ENCODE measurements at places on chromosomes 6 and 20. TPM values are rescaled to one million over a fixed set of nuclear protein-coding genes. Genes with fewer than 3 reads are reported as not detected.
A peak's percentile ranks its signal among the peaks of the same experiment; 100 is the strongest.

DNA sequence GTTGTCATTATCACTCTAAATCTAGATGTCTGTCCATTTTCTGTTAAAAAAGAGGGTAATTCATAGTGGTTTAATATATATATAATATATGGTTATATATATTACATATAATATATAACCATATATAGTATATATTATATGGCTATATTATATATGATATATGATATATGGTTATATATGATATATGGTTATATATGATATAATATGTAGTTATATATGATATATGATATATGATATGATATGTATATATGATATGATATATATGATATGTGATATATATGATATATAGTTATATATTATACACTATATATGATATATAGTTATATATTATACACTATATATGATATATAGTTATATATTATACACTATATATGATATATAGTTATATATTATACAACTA lies 8.6 kb downstream of the OR2A4 start:
- DNase-seq, result no peak

DNA sequence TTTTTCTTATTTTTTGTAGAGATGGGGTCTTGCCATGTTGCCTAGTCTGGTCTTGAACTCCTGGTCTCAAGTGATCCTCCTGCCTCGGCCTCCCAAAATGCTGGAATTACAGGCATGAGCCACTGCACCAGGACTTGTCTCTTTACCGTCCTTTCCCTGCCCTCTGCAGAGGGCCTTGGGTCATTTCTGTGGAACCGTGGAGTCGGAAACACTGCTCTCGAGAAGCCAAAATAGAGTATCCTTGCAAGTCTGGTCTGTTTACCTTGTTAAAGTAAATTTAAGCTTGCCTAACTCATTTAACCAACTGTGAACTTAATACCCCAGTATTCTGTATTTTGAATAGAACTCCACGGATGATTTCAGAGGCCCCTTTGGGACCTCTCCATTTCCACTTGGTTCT lies 51.4 kb downstream of the KDM1B start:
- DNase-seq, result no peak

DNA sequence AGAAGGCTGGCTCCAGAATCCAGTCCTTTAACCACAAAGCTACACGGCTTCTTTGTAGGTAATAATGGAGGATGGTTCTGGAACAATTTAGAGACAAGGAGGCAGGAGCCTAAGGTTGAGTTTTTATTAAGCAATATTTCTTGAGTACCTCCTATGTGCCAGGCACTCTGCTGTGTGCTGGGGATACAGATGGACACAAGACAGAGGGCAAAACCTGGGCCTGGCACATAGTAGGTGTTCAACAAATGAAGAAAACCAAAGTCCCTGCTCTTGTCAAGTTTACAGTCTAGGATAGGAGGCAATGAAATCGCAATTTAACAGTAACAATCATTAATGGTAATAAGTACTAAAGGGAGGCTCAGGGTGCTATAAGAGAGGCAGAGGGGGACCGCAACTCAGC lies 17.4 kb downstream of the CCM2L start:
- DNase-seq, result no peak

DNA sequence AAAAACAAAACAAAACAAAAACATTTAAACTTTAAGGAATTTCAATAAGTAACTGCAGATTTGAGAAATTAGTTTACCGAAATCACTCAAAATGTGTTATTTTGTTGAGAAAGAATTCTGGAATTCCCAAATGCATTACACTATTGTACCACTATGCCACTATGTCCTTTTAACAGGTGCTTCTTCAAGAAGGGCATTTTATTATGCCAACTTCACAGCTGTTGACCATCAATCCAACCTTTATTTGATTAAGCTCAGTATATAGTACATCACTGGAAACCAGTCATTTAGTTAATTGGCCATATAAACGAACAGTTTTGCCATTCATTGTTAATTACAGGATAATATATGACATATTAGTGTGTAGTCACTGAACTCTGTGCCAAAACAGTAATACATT lies 221.7 kb downstream of the ARHGAP18 start:
- no peak for DNase-seq

GRCh38 chr6:74671558-74672025 lies 534.3 kb downstream of the COL12A1 start:
- no peak for DNase-seq

GRCh38 chr6:27617700-27618689 lies 145.1 kb upstream of the ZNF184 start:
- DNase-seq, result peak; percentile 70

DNA sequence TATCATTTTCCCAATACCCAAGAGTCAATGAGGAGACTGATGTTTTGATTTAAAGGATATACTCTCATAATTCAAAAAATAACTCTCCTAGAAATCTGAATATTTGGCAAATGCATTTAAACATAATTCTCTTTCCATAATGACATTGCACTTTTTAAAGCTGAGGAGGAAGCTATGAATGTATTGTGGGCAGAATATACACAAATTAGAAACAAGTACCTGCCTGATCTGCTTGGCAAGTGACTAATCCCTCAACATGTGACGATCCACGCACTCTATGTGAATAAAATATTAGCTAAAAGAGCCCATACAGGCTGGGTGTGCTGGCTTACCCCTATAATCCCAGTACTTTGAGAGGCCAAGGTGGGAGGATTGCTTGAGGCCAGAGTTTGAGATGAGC lies 88.3 kb upstream of the CCDC28A start:
- no peak for DNase-seq

DNA sequence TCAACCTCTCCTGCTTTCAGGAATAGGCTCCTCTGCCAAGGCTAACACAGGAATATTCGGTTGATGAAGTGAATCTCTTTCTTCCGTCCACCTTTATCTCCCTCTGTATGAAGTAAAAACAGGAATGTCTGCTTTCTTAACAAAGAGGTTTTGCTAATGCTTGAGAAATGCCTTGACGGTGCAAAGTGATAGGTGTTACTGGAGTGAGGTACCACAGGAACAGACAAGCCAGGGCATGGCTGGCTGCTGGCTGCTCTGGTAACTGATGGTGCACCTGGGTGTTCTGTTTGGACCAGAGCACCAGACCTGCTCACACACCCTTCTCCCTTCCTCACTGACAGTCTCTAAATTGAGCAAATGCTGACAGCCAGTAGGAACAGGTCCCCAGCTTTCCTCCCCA lies 174.0 kb upstream of the FBXL4 start:
- no peak for DNase-seq

DNA sequence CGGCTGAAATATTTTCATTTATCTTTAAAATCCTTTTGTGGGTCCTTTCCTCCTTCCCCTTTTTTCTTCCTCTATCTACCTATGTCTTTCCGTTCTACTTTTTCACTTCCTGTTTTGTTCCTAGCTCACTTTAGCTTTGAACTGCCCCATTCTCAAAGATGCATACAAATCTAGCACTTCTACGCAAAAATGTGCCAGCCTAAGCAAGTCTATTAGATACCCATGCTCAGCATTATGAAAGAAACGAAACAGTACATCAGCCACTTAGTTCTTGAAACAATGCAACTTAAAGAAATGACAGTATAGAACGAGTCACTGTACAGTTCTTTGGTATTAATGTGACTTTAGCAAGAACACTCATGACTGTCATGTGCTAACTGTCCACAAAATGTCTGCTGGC lies 47.3 kb upstream of the MARCKS start:
- no peak for DNase-seq

- DNase-seq, result no peak
Measured at GRCh38 chr20:17499041-17499440, 32.1 kb downstream of the BFSP1 start.

DNA sequence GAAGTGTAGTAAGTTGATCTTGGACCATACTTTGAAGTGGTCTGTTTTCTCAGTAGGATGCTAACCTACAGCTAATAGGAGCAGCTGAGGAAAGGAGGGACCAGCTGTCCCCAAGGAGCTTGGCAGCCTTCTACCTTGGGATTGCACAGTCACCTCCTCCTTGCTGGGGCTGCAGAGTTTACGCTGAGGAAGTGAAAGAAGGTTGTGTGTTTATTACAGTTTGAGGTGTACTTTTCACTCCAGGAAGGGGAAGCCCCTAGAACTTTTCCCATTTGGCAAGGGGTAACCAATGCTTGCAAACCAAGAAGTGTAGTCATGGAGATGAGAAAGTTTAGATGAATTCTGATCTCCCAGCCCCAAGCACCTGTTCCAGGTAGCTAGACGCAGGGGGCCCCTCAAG lies 58.8 kb downstream of the BMP6 start:
- DNase-seq, result no peak

DNA sequence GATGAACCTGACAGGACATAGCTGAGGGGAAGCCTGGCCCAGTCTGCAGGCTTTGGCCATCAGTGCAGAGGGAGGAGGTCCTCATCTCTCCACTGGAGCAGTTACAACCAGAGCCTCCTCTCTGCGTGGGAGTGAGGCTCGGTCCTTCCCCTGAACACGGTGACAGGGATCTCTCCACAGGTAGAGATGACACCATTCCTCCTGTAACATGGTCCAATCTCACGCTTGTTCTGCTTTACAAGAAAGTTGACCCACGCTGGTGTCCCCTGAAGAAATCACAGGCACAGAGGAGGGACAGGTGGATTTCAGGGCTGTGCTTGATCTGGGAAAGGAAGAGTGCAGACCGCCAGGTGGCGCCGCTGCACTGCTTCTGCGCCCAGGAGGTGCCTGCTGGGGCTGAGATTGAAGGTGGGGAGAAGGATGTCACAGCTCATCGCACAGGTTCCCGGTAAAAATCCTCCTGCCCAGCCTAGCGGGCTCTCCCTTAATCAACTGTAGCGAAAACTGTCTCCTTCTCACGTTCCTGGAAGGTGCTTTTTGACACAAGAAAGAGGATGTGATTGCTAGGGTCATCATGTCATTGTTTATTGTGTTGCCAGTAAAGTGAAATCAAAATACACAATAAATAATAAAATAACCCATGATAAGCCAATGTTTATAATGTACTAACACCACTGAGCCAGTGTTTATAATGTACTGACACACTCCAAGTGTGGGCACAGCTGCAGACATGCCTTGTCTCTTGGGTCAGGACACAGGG lies 20.4 kb downstream of the HLA-G start:
- DNase-seq, result peak; percentile 66

GRCh38 chr6:53811746-53812145 lies 16.9 kb downstream of the LRRC1 start:
- no peak for DNase-seq

GRCh38 chr20:22353586-22353985 lies 230.8 kb downstream of the FOXA2 start:
- DNase-seq, result no peak

DNA sequence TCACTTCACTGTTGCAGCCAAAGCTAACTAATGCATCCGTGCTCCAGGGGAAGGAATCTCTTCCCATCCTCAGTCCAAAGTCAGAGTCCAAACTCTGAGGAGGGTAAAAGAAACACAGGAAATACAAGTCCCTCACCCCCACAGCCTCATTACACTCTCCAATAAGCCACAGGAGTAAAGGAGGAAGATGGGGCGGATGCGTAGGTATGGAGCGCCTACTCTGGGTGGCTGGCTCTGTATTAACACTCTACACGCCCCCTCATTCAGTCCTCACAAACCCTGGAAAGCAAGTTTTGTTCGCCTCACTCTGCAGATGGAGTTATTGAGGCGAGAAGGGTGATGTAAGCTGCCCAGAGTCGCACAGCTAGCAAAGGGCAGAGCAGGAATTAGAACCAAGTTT lies 242.9 kb downstream of the NRN1 start:
- no peak for DNase-seq

DNA sequence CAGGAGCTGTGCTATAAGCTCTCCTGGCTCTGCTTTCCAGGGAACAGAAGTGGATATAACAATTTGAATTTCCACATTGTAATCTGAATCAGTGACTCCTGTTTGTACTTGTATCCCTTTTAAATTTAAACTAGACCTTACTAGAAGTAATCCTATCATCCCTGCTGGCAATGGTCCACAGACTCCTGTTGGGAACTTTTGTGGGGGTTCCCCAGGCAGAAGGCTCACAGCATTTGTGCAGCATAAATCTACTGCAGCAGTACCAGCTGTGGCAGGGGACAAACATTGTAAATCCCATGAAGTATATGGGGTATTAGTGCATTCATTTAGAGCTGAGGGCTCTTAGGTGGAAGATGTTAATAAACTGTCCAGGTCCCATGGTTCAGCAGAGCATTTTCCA lies 12.0 kb upstream of the PDCD2 start:
- DNase-seq, result peak; percentile 13

- DNase-seq, result peak; percentile 52
Measured at GRCh38 chr6:123214433-123214832, 218.4 kb downstream of the CLVS2 start.

GRCh38 chr20:44234566-44235317 lies 12.4 kb upstream of the GDAP1L1 start:
- no peak for DNase-seq

GRCh38 chr6:165846123-165846966 lies 183.3 kb upstream of the PDE10A start:
- DNase-seq, result no peak

GRCh38 chr6:78614961-78615360 lies 252.4 kb upstream of the IRAK1BP1 start:
- no peak for DNase-seq

DNA sequence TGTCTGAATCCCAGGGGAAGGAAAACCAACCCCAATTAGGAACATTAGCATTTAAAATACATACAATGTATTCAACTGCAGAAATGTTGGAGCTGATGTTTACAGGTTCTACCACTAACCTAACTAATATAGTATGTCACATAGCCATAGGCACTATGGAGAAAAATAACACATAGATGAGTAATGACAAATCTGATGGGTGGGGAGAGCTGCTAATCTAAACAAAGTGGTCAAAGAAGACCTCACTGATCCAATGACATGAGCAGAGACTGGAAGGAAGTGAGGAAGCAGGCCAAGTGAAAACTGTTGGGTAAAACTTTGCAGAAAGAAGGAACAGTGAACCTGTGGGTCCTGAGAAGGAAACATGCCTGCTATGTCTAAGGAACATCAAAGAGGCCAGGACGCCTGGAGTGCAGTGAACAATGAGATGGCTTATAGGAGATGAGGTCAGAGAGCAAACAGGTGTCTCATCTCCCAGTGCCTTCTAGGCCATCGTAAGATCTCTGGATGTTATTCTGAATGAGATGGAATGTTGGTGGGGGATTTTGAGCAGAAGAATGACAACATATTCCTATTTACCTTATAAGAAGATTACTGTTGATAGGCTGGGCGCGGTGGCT lies 135.7 kb downstream of the ALDH8A1 start:
- DNase-seq, result no peak

- DNase-seq, result peak; percentile 78
Measured at GRCh38 chr20:64223526-64224067, 32.0 kb upstream of the PCMTD2 start.

GRCh38 chr20:50054626-50055511 lies 58.1 kb downstream of the UBE2V1 start:
- DNase-seq, result no peak

Gene FHL5
- total RNA-seq, result not detected

Gene TSPO2
- not detected for total RNA-seq

Gene CASS4
- 0.28 TPM for total RNA-seq

Gene KDM1B
- 17.6 TPM for total RNA-seq

Gene CLDN20
- total RNA-seq, result not detected

Gene EDN3
- total RNA-seq, result not detected

Gene GID8
- total RNA-seq, result 40.2 TPM

Gene ANKRD66
- not detected for total RNA-seq

Gene AURKA
- total RNA-seq, result 105 TPM

Gene PI16
- total RNA-seq, result not detected

Gene PRKN
- 1.2 TPM for total RNA-seq

Gene PRRT1
- 4.7 TPM for total RNA-seq

Gene KCNG1
- 22.7 TPM for total RNA-seq

Gene TSBP1
- total RNA-seq, result not detected

Gene MAPK13
- 2.7 TPM for total RNA-seq

Gene KCNK15
- not detected for total RNA-seq

Gene LGSN
- total RNA-seq, result not detected

Gene HECA
- 14.3 TPM for total RNA-seq

Gene CCN5
- not detected for total RNA-seq
